ENCODE measurements at places on chromosomes 12 and 14.

- no peak for DNase-seq
Measured at GRCh38 chr14:66662374-66662773, 154.4 kb downstream of the GPHN start.

- DNase-seq, result no peak
Measured at GRCh38 chr12:130489293-130489692, 151.6 kb downstream of the PIWIL1 start.

- no peak for DNase-seq
Measured at GRCh38 chr12:53425515-53426150, 2.0 kb downstream of the AMHR2 start.

DNA sequence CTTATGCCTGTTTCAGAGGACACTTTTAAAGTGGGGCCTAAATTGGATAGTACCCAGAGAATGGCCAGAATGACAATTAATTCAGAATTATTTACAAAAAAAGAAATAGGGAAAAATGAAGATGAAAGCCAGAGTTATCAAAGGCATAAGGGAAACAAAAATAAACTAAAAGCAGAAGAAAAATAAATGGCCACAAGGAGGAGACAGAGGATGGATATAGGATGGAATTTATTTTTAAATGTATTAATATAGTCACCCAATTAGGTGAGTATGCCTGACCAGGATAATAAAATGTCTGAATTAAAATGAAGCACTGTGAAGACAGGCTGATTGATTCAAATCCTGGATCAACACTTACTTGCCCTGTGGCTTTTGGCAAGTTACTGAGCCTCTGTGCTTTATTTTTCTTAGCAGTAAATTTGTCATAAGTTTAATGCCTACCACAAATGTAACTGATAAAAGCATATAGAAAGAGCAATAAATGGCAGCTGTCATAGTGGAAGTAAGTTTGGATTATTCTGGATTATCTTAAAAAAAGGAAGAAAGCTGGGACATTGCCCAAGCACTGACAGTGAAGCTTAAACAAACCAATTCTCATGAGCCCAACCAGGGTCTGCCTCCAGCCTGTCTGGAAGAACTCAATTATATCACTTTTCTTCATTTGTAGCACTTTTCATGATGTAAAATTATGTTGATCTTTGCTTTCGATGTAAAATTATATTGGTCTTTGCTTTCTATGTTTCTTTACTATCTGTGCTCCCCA is 3.5 kb downstream of the CLEC9A start:
- no peak for DNase-seq

GRCh38 chr12:131682510-131682895 is 28.4 kb upstream of the SFSWAP start:
- no peak for DNase-seq

- DNase-seq, result peak; percentile 67
Measured at GRCh38 chr12:8032242-8033152, at the start of gene FOXJ2. FOXJ2 (plus strand) TSS chr12:8032716; CDS start chr12:8039833, 7,117 bp downstream.

GRCh38 chr12:94870511-94870910 is 133.0 kb downstream of the NDUFA12 start:
- no peak for DNase-seq

DNA sequence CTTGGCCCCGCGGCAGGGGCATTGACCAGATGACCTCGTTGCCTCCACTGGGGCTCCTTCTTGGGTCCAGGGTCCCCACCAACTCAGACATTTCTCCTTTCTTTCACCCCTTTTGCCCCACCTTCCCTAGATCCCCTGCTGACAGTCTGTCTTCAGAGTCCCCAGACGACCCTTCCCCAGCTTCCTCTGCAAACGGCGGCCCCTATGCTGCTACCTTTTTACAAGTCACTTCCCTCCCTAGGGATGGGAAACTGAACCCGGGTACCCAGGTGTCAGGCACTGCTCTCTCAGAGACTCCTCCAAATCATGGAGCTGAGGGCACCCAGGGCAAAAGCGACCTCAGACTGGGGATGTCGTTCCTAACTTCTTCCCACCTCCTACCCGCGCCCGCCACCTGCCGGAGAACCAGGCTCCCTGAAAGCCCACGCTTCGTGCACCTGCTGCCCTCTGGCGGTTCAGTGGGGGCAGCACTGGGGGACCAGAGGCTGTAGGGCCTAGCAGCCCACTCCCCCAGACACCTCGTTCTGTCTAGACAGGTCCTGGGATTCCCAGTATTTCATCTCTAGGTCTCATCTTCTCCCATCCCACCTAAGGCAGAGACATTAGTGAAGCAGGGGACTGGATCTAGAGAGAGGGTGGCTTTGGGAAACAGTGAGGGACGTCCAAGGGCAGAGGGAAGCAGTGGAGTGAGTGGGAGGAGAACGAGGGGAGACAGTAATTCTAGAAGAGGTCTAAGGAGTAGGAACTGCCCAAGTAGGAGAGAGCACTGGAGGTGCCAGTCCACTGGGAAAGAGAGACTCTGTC is 4.9 kb downstream of the ZNF385A start:
- DNase-seq, result peak; percentile 75

- DNase-seq, result no peak
Measured at GRCh38 chr12:108341356-108341755, 2.2 kb upstream of the CMKLR1 start.

DNA sequence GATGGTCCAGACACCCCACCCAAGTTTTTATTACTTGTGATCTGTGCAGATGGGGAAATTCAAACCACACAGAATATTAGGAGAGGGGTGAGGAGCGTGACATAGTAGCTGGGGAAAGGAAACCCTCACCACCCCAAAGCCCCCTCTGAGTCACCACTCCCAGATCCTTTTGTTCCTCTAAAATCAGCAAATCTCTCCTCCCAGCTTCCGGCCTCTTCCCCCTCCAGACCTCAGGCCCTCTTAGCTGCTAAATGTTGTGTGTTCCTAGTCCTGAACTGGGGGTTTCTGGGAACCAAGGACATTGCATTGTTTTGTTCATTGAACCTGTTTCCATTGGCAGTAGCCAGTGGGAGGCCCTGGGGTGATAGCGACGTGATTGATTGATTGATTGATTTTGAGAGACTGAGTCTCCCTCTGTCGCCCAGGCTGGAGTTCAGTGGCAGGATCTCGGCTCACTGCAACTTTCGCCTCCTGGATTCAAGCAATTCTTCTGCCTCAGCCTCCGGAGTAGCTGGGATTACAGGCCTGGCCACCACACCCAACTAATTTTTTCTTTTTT is 5.9 kb upstream of the ORAI1 start:
- no peak for DNase-seq

DNA sequence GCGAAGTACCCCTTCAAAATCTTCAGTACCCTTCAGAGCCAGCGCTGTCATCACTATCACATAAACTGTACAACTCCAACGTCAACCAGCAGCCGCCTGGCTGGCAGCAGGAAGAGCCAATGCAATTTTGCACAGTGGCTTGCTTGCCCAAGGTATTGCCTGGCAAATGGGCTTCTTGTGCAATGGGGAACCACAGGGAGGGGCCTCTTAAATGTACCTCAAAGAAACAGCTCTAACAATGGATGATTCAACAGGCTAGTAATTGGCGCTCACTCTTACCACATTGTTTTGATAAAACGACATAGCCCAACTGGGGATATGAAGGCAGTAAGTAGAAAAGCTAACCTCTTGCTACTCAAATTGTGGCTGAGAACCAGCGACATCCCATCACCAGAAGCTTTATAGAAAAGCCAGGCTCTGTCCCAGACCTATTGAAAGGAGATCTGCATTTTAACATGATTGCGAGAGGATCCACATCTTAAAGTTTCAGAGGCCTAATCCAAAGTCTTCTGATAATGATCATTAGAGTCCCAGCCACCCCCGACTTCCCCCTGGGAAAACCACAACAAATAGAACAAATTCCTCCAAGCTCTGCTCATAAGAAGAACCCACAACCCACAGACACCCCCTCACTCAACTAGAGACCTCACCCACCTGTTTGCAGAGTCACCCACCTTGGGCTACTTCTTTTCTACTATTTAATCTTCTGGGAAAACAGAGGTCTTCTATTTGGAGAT is 125.3 kb upstream of the HIF1A start:
- DNase-seq, result no peak

DNA sequence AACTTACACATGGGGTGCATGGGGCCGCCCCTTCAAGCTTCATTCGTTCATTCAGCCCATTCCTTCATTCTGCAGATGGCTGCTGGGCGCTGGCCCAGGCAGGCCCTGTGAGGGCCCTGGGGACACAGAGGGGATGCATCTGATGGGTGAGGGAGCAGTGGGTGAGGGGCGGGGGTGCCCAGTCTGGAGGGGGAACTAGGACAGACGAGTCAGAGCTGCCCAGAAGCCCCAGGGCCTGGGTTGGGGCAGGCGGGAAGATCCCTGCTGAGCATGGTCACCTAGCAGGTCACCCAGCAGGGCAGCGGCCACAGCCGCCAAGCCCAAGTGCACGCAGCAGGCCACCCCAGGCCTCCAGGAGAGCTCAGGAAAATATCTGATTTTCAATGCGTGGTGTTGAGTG is 14.1 kb downstream of the TRMT61A start:
- no peak for DNase-seq

DNA sequence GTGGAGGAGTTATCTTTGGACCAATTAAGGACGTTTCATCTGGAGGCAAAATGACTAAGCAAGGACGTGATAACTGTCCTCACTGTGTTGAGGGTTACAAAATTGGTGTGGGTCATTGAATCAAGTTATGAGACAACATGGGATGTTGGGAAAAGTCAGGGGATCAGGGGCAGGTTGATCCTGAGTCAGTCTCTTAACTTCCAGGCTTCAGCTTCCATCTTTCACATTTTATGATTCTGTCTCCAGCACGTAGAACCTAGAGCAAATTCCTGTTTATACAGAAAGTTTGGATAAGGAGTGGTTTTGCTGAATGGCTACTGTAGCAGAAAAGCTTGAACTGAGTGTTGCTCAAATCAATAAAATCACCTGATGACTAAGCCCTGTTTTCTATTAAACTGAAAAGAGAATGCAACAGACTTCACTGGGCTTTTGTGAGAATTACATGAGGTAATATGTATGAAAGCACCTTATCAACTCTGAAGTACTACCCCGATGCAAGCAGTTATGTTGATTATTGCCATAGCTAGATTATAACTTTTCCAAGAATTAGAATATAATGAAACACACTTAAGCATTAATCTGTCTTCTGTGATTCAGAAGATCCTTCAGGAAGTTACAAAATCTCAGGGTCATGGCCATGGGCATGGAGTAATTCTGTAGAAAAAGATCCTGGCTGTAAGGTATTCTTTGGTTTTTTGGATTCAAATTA is 184.8 kb downstream of the ETV6 start:
- DNase-seq, result no peak

DNA sequence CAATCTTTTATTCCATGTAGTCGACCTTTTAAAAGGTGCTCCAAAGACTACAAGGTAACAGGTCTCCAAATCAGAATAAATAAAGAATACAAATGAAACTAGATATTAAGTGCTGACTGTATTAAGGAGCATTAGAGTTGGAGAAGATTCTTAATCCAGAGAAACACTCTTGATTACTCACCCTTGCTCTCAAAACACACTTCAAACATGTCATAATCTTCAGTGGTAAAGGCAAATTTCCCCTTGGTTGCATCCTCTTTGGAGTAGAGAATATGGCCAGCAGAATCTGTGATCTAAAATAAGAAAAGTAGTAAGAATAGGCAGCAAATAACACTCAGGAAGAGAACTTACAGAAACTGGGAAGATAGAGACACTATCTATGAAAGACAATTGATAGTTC is 24.6 kb downstream of the TMED10 start:
- no peak for DNase-seq

DNA sequence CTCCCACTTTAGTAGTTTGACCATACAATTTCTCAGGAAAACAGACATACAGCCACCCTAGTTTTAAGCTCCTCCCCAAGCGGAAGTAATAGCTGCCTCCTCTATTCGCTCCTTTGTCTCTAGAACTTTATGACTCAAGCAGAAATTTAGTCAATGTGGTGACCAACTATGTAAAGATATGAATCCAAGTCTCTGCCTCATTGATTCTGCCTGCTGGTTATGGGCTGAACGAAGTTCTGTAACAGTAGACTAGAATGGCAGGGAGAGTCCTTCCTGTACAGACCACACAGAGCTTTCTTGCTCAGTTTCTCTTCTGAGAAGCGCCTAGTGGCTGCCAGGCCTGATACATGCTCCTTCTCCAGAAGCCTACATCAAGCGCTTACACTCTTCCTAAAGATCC is 19.1 kb downstream of the KICS2 start:
- no peak for DNase-seq

DNA sequence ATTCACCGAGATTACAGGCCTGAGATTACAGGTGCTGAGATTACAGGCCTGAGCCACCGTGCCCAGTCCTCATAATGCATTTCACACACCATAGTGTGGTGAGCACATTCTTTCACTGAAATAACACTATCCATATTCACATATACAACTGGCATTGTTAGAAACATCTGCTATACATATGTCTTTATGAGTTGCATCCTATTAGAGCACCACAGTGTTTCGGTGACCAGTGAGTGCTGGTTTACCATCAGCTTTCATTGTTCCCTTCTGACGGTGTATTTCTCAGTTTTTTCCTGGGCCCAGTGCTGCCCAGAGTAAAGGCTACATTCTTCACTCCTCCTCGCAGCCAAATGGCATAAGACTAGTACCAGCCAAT is 96.2 kb upstream of the FGD4 start:
- DNase-seq, result no peak

GRCh38 chr14:21449899-21450216 is 6.1 kb downstream of the CHD8 start:
- DNase-seq, result no peak

- no peak for DNase-seq
Measured at GRCh38 chr14:63296060-63296563, 22.6 kb downstream of the GPHB5 start.

DNA sequence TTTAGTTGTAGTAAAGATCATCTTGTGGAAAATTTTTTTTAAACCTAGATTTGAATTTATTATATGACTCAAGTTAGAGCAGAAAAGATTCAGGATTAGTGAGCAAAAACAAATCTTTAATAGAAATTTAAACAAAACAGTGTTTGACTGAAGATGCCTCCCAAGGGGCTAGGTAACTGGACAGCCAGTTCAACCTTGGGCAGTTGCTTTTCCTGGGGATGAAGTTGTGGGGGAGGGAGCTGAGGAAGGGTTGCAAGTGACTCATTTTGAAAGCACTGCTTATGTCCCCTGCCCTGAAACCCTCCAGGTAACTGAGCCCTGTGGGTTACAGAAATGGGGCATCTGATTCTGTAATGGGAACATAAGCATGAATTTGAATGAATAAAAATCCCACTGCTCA is 13.1 kb downstream of the CFAP54 start:
- no peak for DNase-seq

DNA sequence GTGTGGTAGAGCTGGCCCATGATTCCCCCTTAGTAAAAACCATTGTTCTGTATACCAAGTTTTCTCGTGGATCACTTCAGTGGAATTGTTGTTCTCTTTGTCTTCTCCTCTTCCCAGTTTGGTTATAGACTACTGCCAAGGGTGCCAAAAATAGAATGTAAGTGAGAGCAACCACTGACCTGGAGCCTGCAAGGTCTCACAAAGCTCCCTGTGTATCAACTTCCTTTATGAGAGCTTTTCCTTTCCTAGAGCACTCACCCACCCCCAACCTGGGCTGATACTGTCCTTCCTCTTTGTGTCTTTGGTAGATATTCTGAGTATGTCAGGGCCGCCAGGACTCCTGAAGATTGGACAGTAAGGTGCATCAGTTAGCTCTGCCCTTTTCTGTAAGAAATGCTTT is 101.0 kb downstream of the SCN8A start:
- no peak for DNase-seq

GRCh38 chr14:32595497-32595896 is 266.4 kb downstream of the AKAP6 start:
- no peak for DNase-seq

All from stimulated activated CD8-positive, alpha-beta memory T cell treated with anti-CD3 and anti-CD28 coated beads, Interleukin-15, amount 100 ng/mL, for 4 hours (primary cell).